Stimulated activated CD4-positive, alpha-beta T cell treated with anti-CD3 and anti-CD28 coated beads, Interleukin-1b, Interleukin-23, amount 100 ng/mL, for 24 hours (primary cell): ENCODE measurements at places on chromosomes 4 and X.

DNA sequence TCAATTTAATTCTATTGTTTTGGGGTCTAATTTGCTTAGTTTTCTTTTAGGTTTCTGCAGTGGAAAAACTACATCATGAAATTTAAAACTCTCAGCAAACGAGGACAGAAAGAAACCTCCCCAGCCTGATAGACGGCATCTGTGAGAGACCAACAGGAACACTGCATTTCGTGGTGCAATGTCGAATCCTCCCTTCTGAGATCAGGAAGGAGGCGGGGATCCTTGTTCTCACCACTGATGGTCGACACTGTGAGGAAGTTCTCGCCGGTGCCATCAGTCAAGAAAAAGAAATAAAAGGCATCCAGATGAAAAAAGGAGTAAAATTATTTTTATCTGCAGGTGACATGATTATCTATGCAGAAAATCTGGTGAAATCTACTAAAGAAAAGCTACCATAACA, 16.5 kb downstream of the GAK start:
- DNase-seq, result no peak

DNA sequence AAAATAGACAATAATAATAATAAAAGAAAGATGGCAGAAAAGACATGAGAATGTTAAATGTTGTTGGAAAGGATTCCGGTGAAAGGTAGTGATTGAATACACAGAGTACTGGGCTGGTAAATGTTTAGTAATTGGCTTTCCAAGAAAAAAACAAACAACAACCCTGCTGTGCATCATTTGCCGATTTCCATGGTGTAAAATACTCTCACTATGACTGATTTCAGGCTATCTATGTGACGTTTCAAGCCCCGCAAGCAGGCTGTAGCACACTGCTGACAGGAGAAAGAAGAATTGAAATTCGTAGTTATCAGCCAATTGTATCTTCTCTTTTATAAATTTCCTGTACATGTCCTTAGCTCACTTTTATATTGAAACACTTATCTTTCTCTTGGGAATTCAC, 13.6 kb upstream of the SEPTIN6 start:
- DNase-seq, result no peak

DNA sequence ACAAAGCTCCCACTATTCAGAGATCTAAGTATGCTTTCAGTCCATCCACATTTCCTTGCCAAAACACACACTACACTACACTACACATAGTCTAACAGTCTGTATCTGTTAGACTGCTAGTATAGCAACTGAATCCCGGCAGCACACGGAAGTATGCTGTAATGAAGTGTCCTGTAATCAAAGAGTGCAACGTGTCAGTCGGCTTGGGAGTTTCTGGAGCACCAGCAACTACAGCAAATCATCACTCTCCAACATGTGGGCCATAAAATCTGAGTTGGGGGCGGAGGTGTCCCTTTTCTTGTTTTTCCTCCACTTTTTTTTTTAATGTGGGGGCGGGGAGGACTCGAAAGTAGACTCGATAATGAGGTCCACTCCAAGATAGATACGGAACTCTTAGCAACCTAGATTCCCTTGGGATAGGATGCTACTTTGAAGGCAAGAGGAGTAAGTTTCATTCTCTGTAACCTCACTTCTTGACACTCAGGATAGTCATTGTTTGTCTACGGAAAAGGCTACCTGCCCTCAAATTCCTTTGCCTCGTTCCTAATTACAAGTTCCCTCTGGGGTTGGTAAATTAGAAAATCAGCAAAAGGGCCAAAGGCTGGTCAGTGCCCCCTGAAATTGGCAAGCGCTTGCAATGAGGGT, 722 bp downstream of the SLC10A7 start:
- DNase-seq, result no peak

- no peak for DNase-seq
Measured at GRCh38 chr4:117434424-117434823, 349.0 kb upstream of the TRAM1L1 start.

- DNase-seq, result no peak
Measured at GRCh38 chr4:188341428-188341827, 202.2 kb downstream of the TRIML1 start.

- DNase-seq, result no peak
Measured at GRCh38 chrX:137878401-137878800, 312.5 kb downstream of the ZIC3 start.

GRCh38 chr4:189443341-189443740, 497.3 kb upstream of the FRG1 start:
- DNase-seq, result no peak

- DNase-seq, result no peak
Measured at GRCh38 chr4:26431461-26432180, 58.7 kb downstream of the CCKAR start.

GRCh38 chrX:39065051-39065871, 264.0 kb downstream of the MID1IP1 start:
- no peak for DNase-seq

DNA sequence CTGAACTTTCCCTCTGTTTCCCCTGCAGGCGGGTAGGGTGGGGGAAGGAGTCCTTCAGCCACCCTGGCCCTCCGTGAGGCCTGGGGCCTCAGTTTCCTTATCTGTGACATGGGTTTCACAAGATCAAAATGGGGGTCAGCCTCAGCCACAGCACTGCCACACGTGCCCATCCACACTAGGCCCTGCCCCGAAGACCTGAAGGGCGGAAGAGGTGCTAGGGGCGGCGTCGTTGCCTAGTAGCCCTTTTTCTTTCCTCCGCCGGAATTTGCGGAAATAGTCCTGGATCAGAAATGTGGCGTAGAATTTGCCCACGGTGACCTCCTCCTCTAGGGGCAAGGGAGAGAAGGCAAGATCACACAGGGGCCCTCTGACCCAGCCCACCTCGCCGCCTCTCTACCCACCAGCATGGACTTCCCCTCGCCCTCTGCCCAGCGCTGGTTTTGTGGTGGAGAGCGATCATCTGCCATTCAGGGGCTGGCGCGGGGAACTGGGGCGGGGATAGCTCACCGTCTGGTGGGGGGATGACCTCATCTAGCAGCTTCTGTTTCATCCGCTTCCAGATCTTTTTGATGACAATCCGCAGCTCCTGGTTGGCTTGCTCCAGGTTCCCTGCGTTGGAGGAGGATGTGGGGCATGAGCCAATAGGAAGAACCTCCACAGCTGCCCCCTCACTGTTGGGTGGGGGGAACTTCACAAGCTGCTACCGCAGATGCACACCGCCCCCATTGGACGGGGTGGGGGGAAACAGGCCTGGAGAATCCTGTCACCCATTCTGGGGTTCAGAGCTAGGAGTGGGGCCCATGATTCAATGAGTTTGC, 9.7 kb upstream of the SYP start:
- no peak for DNase-seq

DNA sequence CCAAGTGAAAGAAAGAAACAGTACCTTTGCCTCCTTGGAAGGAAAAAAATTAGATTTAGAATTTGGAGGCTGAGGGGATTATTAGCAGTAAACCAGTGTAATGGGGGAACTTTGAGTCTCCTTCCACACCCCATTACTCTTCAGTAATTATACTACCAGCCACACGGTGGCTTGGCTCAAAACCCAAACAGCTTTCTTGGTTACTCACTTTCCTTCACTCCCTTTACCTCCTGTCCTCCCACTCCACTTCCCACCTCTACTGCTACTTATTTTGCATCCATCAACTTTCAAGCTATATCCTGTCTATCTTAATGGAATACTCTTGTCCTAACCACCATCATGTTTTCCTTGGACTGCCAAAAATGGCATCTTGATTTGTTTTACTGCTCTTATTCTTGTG, 310.6 kb upstream of the AADAT start:
- DNase-seq, result no peak

GRCh38 chrX:6012357-6012756, 216.3 kb downstream of the NLGN4X start:
- DNase-seq, result no peak

DNA sequence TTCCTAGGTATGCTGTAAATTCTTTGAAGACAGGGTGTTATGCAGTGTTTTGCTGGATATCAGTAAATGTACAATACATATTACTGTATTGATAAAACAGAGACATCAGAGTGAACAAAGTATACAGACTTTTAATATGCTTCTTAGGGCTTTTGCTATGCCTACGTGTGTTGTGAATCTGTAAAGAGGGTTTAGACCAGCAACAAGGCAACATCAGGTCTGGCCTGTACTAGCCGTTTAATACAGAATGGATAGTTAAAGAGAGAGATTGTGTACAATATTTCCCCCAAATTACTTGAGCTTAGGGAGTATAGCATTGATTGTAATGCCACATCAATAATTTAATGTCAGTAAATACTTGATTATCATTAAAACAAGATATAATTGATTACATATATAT, 75.2 kb downstream of the PAQR3 start:
- DNase-seq, result no peak

DNA sequence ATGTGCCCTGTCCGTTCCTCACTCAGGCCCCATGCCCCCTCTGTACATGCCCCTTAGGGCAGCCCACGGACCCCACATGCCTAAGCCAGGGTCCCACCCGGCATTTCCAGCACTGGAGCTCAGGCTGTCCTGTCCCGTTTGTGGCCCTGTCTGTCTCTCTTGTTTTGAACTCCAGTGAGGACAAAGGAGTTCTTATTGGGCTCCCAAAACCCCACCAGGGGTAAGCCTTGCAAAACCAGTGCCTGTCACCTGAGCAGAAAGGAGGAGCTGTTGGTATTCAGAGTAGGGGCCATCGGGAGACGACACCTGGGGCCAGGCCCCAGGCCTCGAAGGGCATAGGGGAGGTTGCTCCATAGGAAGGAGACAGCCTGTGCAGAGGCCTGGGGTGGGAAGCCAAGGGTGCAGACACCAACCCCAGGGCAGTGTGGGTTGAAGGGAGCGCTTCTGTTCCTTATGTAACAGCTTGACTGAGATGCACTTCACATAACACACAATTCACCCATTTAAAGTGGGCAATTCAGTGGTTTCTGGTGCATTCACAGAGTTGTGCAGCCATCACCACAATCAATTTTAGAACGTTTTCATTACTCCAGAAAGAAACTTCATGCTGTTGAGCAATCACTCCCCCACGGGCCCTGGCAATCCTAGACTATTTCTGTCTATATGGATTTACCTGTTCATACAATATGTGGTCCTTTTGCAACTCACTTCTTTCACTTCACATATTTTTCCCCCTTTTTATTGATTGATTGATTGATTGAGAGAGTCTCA, 31.7 kb downstream of the MAN2B2 start:
- DNase-seq, result no peak

- no peak for DNase-seq
Measured at GRCh38 chrX:134633832-134634231, 24.4 kb downstream of the PLAC1 start.

DNA sequence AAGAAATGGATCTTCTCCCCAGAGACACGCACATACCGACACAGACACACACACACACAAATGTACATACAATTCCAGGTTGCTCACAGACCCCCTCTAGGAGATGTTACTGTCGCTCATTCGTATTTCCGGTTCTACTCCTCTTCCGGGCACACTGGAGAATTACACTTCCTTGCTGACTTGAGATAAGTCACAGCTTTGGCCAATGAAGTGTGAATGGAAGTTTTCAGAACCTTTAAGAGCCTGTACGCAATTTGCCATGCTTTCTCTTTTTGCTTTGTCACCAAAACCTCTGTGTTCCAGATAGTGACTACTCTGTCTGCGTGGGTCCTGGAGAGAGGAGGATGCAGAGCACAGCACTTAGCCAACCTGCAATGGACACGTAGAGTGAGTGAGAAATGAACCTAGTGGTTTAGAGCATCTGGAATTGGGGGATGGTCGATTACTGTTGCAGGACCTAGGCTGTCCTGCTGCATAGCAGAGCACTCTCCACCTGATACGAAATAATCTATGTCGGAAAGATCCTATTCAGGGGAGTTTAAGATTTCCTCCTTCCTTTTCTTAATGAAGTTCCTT, 239.5 kb upstream of the TET2 start:
- DNase-seq, result no peak

DNA sequence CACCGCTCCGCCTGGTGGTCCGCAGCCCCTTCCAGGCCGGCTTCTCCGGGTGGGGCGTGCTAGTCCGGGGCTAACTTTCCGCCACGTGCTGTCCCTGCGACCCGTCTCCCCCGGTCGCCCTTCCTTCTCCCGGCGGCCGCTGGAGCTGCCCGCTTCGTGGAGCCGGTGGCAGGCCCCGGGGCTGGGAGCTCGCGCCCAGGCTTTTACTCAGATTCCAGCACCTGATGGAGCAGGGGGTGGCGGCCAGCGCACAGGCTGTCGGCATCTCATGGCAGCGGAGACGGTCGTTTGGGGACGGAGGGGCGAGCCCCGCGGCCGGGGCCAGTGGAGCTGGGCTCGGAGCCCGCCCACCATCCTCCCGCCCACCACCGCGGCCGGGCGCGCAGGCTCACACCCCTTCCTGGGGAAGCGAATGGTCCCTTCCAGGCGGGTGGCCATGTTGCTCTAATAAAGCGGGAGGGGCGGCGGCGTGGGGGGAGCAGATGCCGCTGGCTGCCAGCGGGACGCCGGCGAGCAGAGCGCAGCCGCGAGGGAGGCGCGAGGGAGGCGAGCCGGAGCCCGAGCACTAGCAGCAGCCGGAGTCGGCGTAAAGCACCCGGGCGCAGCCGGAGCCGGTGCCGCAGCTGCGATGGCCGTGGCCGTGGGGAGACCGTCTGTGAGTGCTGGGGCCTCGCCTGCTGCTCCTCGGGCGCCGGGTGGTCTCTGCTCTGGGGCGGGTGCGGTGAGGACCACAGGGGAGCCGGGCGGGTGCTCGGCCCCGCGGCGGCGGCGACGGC, at the start of gene SEPTIN11:
SEPTIN11 (plus strand) TSS at position 477 of the 776 bp plus-strand sequence; CDS start at position 629, 152 bp downstream.
- DNase-seq, result peak; percentile 55

- no peak for DNase-seq
Measured at GRCh38 chr4:53113431-53114225, 251.5 kb downstream of the RASL11B start.

- no peak for DNase-seq
Measured at GRCh38 chr4:109015413-109015810, 252.6 kb upstream of the ETNPPL start.

DNA sequence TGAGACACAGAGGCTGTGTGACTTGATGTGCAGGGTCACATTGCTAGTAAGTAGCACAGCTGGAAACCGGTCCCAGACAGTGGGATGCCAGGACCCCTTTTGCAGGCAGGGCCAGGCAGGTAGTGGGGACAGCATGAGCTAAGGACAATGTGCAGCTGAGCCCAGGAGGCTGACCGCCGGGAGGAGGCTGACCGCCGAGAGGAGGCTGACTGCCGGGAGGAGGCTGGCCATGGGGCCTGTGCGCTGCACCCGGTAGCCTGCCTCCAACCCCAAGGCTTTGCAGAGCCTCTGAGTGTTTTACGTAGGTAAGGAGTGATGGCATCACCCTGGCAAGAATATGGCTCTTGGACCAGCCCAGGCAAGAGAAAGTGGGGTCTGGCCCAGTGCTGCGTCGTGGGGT, 58.9 kb downstream of the TBC1D14 start:
- DNase-seq, result no peak

- DNase-seq, result no peak
Measured at GRCh38 chr4:99670409-99671073, 12.9 kb upstream of the C4orf54 start.

DNA sequence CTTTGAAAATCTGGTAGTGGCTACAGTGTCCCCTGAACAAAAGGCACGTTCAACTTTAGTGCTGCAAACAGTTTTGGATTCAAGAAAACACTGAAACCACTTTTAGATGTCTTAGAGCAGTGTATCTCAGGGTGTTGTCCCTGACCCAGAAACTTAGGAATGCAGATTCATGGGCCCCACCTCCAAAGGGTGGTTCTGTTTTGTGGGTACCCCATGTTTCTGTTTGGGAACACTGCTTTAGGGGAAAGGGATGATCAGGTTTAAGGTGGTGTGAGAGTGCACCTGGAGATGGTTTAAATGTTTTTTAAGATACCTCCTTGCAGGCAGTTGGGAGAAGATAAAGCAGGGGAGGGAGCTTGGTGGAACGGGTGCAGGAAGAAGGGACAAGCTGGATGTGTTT, 55.6 kb downstream of the JADE1 start:
- no peak for DNase-seq
